ENCODE measurements at places on chromosomes 3 and 15. TPM values are rescaled to one million over a fixed set of nuclear protein-coding genes. Genes with fewer than 3 reads are reported as not detected.

DNA sequence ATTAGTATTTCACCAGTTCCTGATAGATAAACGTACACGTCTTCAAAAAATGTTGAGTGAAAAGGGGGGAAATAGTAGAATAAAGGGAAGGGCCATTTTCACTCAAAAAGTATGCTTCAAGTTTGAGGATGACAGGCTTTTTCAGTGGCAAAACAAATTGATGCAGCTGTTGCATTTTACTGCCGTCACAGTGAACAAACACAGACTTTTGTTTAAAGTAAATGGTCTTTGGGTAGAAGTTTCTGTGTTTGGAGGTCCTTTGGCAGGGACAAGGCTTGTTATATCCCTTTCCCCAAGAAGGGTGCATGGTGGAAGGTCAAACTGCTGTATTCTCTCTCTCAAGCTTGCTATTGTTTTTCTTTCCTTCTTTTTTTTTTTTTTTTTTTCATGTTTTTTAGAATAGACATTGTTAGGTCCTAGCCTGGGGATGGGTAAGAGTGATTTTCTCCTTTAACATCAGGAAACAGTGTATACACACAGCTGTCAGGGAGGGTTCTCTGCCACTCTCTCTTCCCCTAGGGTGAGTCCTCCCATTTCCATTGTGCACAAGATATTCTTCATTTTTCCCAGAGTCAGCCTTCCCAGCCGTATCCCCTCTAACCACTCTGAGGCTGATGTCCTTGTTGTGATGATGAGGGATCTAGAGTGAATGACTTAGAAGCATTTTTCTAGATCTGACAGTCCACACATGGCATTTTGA lies 6.6 kb upstream of the SUCNR1 start:
- no peak for DNase-seq

- no peak for DNase-seq
These were observed 159.0 kb upstream of the IL12A start for GRCh38 chr3:159829539-159830227.

- no peak for DNase-seq
These were observed 66.6 kb downstream of the P3H2 start for GRCh38 chr3:190053919-190054672.

DNA sequence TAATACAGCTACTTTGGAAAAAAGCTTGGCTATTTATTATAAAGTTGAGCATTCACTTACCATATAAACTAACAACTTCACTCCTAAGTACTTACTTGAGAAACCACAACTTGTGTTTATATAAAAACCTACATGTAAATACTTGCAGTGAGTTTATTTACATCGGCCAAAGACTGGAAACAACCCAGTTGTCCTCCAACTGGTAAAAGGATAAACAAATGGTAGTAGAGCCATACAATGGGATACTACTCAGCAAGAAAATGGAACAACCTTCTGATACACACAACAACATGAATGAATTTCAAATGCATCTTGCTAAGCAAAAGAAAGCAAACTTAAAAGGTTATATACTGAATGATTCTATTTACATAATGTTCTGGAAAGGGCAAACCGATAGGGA lies 63.7 kb downstream of the SLC7A14 start:
- no peak for DNase-seq

GRCh38 chr15:85541744-85542143 lies 161.3 kb downstream of the AKAP13 start:
- DNase-seq = no peak

DNA sequence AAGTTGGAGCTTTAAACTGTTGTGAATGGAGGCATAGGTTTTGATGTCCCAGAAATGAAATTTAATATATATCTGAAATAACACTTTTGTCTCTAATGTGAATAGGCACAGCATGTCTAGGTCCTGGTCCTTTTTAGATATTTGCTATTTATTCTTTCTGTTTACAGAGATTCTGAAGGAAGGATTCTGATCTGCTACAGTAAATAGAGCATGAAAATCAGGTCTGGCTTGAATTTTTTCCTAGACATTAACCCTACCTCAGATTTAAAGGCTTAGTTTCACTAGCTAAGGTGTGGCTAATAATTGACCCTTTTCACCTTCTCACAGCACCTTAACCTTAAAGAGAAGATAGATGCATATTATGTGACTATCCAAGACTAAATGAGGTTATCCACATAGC lies 48.0 kb upstream of the SYNPR start:
- no peak for DNase-seq

GRCh38 chr3:70811880-70812279 lies 499.4 kb upstream of the MDFIC2 start:
- DNase-seq = no peak

- DNase-seq = no peak
These were observed 254.6 kb downstream of the UBE2E2 start for GRCh38 chr3:23457697-23458096.

GRCh38 chr15:36757189-36757814 lies 177.9 kb downstream of the CDIN1 start:
- DNase-seq = no peak

The PLSCR4 gene
- not detected for polyA plus RNA-seq

The IGF2BP2 gene
- not detected for polyA plus RNA-seq

The CYP8B1 gene
- not detected for polyA plus RNA-seq

The GLCE gene
- 6.1 TPM for polyA plus RNA-seq

The SLC51A gene
- polyA plus RNA-seq = 2.7 TPM

Data from CD4-positive, alpha-beta memory T cell (primary cell).